BE2C (cell line): ENCODE measurements at places on chromosomes 4 and X.

- no peak for DNase-seq
Observed at GRCh38 chr4:82948647-82949204, 48.2 kb downstream of the THAP9 start.

DNA sequence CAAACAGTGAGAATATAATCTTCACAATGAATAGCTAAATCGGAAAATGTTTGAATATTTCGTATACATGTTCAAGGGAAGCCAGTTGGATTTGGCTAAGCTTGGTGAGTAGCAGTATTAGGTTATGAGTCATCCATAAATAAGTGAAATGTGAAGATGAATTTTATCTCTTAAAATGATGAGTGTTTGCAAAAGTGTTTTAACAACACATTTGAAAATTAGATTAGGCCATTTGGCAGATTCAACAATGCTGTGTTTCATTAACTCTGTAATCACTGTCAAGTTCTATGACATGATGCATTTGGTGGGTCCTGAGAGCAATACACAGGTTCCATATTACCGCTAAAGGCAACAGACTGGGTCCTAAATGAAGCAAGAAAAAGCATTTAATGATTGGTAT lies 301.9 kb upstream of the PRPS2 start:
- no peak for DNase-seq

DNA sequence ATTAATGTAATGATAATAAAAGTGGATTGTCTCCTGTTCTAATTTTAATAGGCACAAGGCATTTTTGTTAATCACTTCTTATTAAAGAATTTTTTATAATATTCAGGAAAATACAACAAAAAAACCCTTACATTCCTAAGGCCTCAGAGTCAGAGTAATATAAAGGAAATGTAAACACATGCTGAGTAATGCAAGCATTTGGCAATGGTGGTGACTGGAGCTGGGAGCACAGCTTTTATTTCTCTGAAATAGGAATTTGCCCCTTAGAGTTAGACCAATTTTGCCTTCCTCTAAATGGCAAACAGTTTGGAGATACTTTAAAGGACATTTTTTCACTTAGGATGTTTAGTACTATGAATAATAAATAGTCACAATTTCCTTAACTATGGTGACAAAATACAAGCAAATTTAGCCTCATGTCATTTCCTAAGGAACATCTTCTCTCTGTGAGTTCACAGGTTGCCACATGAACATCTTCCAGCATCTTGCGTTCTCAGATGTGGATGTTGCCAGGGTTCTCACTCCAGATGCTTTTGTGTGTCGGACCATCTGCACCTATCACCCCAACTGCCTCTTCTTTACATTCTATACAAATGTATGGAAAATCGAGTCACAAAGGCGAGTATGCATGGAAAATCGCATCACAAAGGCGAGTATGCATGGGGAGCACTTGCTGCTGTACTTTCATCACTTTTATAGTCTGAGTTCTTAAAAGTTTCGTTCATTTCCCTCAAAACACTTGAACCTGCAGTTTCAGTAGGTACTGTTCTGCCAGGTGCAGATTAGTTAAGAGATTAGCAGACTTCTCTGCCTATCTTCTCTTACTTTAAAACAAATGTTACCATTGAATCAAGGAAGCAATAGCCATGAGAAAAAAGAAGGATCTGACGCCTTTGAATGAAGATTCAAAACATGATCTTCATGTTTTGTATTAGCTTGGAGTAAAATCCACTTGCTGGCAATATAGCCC lies 15.9 kb upstream of the F11 start:
- DNase-seq, result no peak

DNA sequence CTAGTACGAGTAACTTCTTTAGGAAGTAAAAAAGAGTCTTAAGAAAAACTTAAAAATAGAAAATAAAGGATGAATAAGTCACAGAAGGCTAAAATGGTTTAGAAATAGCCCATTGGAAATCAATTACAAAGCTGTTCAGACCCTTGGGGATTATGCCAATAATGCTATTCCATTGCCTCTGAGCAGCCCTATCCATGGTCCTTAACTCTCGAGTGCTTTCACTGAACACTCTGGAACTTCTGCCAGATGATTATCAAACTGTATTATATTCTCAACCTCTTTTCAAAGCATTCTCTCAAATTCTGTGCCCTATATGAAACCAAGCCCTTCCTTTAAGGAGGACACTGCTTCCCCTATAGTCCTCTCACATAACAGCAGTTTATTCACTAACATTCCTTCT lies 17.0 kb downstream of the SLC9B1 start:
- DNase-seq, result no peak

DNA sequence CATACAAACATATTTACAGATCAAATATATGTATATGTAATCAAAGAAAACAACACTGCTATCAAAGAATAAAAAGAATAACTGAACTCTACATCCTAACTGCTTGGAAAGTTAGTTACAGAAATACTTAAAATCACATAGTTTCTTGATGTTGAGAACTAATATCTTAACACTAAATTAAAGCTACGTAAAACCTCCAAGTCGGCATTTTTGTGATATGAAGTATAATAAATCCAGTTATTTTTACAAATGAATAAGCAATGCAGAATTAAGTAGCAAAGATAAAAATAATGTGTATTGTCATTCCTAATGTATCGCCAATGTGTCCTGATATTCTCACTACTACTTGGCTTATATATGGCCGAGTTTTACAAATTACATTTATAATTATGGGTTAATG lies 68.4 kb downstream of the JADE1 start:
- no peak for DNase-seq

DNA sequence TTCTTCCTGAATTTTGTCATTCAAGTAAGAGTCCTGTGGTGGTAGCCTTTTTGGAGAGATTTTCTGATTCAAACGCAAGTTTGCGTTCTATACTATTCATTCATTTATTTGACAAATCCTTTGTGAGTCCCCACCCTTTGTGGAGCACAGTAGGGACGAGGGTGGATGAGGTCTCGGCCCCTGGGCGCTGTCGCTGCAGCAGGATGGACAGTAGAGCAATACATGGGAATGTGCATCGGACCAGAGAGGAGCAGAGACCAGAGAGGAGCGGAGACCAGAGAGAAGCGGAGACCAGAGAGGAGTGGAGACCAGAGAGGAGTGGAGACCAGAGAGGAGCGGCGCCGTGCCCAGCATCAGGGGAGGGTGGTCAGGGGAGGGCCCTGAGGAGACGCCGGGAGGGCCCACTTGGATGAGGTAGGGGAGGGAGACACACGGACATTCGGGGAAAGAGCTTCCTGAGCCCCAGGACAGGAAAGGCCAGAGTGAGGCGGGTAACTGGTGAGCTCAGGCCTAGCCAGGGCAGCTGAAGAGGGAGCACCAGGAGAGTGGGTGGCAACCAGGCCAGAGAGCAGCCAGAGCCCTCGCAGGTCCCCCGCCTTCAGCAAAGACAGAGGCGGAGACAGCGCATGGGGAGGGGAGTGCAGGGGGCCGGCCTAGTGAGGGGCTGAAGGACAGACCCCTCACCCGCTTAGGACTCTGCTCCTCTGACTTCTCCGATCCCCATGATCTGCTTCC lies 67.3 kb downstream of the NAT8L start:
- no peak for DNase-seq

GRCh38 chr4:90126805-90127204 lies 389 bp upstream of the CCSER1 start:
- no peak for DNase-seq

DNA sequence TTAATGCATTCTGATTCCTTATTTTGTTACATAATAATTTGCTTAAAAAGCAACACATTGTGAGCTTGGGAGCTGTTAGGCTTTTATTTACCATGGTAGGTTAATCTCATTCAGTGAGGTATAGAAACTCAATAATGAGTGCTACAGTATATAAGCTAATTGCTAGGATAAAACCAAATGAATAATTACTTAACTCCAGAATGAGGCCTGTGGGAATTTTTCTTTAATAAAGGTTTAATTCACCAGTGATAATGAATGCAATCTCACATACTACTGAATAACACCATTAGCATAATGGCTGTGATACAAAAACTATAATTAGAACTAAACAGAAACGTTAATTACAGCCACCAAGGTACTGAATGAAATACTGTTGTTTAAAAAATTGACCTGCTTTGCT lies 326.3 kb downstream of the IQCM start:
- DNase-seq, result no peak

DNA sequence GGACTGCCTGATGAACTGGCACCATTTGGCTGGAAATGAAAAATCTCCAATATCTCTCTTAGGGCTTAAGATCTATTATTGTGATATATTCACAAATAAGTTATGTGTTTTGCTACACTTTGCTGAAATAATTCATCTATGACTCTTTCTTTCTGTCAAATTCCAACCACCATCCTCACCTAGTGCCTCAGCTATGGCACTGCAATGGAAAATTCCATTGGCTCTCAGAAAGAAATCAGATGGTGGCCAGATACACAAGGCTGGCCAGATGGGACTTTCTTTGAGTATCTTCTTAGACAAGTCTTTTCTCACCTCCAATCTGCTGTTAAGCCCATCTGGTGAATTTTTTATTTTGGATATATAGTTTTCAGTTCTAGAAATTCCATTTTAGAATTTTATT lies 28.0 kb downstream of the NAT8L start:
- no peak for DNase-seq

GRCh38 chr4:141425124-141425523 lies 204.4 kb downstream of the ZNF330 start:
- no peak for DNase-seq

GRCh38 chr4:79687006-79687405 lies 279.0 kb upstream of the GK2 start:
- DNase-seq, result no peak

DNA sequence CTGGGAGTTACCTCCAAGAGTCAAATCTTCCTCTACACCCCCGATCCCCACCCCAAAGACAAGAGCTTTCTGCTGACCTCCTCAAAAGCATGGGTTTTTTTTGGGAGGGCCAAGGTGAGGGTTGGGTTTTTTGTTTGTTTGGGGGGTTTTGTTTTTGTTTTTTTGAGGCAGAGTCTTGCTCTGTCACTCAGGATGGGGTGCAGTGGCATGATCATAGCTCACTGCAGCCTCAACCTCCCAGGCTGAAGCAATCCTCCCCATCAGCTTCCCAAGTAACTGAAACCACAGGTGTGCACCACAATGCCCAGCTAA lies 18.7 kb upstream of the WFS1 start:
- no peak for DNase-seq

GRCh38 chr4:185552254-185552653 lies 16.9 kb upstream of the PDLIM3 start:
- no peak for DNase-seq

GRCh38 chr4:140242357-140243277 lies 88.6 kb upstream of the MAML3 start:
- DNase-seq, result no peak

- no peak for DNase-seq
Observed at GRCh38 chrX:138691186-138691585, 20.3 kb downstream of the FGF13 start.

DNA sequence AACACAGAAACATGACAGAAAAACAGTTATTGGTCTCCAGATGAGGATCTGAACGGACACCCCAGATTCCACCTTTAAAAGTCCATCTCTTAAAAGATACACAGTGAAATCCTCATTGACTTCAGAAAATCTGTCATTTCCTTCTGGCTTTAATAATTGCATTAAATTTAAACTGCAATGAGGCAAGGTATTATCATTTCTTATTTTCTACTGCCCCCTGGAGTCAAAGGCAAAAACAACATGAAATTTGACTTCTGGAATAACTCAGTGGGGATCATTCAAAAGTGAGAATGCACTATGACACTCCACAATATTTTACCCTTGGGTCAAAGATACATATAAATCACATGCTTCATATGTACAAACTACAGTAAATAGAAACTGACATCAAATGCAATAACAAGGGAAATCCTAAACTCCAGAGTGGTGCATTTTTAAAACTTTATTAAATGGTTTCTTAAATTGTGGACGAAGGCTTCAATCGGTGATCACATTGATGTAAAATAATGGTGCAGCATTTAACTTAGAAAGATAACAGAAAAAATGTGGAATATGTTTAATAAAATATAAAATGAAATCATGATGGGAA lies 56.4 kb upstream of the SPANXN1 start:
- no peak for DNase-seq

GRCh38 chr4:106796876-106797275 lies 239.2 kb downstream of the DKK2 start:
- no peak for DNase-seq
